ENCODE measurements at places on chromosomes 7 and 10. TPM values are rescaled to one million over a fixed set of nuclear protein-coding genes. Genes with fewer than 3 reads are reported as not detected.

The VDAC2 gene
- total RNA-seq: 140 TPM

The VPS26A gene
- 26.9 TPM for total RNA-seq

The GSAP gene
- 6.0 TPM for total RNA-seq

The CYP2C19 gene
- total RNA-seq: not detected

The EGR2 gene
- 0.14 TPM for total RNA-seq

Data from smooth muscle cell of bladder (primary cell).